T1000 (cell line): ENCODE measurements at places on chromosomes 5 and 9.
A peak's percentile ranks its signal among the peaks of the same experiment; 100 is the strongest.

DNA sequence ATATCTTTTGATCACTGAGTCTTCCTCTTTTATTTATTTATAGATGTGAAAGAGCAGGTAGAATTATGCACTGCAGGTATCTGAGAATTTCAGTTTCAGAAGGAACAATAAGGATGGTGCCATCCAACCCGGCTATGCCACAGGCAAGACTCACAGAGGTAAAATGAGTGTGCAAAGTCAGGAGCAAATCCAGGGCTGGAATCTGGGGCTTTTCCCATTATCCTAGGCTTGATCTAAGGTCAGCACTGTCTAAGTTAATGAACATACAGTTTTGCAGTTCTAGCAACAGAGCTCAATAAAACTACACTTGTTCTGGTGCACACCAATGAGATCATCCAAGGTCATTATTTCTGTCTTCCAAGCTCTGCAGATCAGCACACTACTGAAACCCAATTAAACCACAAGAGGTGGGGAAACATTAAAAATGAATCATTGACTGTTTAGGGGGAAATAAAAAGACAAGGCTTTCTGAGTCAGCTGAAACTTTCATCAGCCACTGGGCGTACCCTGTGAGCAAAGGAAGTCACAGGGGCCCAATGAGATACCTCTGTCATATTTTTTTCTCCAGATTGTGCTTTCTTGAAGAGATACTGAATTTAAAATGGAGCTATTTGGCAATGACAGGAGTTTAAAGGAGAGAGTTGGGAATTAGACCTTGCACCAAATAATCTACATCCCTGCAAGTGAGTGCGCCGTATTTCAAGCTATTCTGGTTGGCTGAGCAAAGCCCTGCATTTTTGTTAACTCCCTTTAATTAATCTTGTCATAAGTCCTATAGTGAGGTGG is 662.2 kb upstream of the ZNF608 start:
- peak; percentile 40 for DNase-seq

DNA sequence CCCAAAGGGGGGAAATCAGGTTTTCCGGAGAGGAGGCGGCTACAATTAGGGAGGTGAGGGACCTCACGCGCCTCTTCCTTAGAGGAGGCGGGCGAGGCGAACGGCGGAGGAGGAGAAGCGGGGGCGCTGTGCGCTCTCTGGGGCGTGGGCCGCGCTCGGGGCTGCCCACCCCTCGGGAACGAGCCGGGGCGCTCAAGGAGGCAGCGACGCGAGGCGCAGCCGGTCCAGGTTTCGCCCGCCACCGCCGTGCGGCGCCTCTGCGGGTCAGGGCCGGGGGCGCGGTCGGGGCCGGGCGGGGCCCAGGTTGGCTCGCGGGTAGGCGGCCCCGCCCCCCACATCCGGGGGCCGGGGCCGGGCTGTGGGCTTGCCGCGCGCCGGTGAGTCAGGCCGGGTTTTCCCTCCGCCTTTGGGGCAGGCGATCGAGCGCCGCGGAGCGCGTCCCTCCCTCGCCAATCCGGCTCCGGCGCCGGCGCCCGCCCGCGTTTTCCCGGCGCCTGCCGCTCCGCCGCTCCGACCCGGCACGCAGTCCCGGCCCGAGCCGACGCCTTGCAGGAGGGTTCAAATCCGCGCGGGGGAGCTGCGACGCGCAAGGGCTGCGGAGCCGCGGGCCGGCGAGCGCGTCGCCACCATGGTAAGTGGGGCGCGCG is at the start of gene N4BP3:
N4BP3 (plus strand) TSS at position 392 of the 647 bp plus-strand sequence. CDS start 6,052 bp downstream, outside the sequence.
- peak; percentile 10 for DNase-seq

- no peak for DNase-seq
These were observed 29.9 kb downstream of the CLINT1 start for GRCh38 chr5:157828944-157829639.

GRCh38 chr9:97954550-97954989 is 16.6 kb upstream of the HEMGN start:
- DNase-seq: no peak

DNA sequence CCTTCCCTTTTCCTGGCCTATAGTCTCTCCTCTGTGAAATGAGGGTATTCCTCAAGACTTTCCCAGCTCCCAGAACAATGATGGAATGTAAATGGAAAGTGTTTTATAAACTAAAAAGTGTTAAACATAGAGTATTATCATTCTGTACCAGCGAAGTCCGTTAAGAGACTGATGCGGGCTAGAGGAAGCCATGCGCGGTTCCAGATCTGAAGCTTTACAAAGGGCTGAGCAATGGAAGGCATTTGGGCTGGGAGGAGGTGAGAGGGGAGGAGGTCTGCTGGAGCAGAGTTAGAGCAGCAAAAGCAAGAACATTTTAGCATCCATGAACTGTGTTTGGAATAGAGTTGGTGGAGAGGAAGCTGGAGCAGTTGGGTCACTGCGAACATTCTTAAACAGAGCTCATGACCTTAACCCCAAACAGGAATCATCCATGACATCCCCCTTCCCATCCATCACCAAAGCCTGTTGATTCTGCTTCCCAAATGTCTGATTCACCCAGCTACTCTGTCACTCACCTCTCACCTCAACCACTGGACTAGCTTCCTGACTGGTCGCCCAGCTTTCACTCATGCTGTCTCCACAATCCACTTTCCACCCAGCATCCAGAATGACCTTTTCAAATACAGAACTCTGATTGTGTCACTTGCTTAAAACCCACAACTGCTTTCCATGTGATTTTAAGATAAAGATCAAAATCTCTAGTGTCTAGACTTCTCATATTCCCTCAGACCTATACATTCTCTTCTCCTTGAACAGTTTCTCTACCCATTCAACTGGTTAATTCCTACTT is 37.1 kb downstream of the CDK5RAP2 start:
- no peak for DNase-seq

- DNase-seq: no peak
These were observed 5.2 kb upstream of the ANKS6 start for GRCh38 chr9:98801561-98801960.

GRCh38 chr9:5265939-5266338 is 34.7 kb downstream of the INSL4 start:
- DNase-seq: no peak

GRCh38 chr5:98794414-98795080 is 21.1 kb downstream of the RGMB start:
- no peak for DNase-seq

DNA sequence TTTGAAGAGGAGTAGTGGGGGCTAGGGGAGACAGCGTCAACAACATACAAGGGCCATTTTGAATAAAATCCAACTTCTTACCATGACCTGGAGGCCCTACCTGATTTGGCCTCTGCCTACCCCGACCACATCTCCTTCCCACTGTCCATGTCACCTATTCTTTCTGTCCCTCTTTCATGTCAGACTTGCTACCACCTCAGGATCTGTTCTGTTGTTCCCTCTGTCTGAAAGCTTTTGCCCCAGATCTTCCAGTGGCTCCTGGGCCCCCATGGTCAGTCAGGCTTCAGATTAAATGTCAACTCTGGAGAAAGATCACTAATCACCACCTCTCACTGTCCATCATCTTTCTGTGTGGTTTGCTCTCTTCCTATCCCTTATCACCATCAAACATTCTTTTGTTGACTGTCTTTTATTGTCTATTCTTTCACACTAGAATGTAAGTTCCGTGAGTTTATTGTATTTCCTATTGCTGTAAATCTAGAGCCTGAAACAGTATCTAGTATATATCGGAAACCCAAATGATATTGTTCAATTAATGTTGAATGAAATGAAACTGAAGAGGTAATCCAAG is 31.2 kb upstream of the APC start:
- DNase-seq: no peak

GRCh38 chr9:93597871-93598646 is 21.7 kb downstream of the PHF2 start:
- no peak for DNase-seq

- no peak for DNase-seq
These were observed 223.7 kb upstream of the NFIL3 start for GRCh38 chr9:91647371-91647770.

- DNase-seq: no peak
These were observed 50.9 kb downstream of the UBE2R2 start for GRCh38 chr9:33867747-33868439.

- DNase-seq: peak; percentile 72
These were observed 362.7 kb downstream of the OSTF1 start for GRCh38 chr9:75451045-75451444.

DNA sequence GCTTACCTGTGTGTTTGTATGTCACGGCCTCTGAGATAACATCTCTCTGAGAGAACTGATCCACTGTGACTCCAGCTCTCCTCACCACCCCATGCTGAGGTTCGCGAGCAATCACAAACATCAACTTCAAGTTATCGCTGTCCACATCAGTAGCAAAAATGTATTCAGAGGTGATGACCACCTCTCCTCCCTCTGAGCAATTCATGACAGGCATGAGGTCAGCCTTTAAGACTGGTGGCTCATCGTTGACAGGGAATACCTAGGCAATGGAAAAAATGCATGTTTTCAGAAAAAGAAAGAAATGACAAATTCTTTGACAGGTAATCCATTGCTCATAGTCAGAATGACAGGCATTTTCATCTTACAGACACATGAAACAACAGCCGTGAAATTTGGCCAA is 90.3 kb upstream of the CER1 start:
- no peak for DNase-seq

GRCh38 chr5:132754947-132755346 is 7.7 kb downstream of the CCNI2 start:
- no peak for DNase-seq

- no peak for DNase-seq
These were observed 792.7 kb downstream of the MAT2B start for GRCh38 chr5:164298165-164298564.

- no peak for DNase-seq
These were observed 36.2 kb downstream of the NACC2 start for GRCh38 chr9:136058801-136059302.

GRCh38 chr5:36919238-36919637 is 42.7 kb downstream of the NIPBL start:
- no peak for DNase-seq

GRCh38 chr5:91983869-91984268 is 600.8 kb upstream of the ARRDC3 start:
- no peak for DNase-seq

DNA sequence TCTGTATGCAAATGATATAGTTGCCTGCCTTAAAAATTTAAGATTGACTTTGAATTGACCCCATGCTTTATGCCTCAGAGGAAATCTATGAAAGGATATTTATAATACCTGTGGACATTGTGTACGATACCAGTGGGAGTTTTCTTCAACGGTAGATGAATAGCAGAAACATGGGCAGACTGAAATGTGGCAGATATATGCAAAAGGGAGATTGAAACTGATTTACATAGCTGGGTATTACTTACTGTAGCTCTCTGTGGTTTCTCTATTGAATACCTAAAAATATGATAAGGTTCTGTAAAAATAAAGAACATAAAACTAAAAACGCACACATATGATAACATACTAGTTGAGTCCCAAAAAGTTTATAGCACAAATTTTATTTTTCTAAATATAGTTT is 345.2 kb upstream of the PCSK5 start:
- DNase-seq: no peak

DNA sequence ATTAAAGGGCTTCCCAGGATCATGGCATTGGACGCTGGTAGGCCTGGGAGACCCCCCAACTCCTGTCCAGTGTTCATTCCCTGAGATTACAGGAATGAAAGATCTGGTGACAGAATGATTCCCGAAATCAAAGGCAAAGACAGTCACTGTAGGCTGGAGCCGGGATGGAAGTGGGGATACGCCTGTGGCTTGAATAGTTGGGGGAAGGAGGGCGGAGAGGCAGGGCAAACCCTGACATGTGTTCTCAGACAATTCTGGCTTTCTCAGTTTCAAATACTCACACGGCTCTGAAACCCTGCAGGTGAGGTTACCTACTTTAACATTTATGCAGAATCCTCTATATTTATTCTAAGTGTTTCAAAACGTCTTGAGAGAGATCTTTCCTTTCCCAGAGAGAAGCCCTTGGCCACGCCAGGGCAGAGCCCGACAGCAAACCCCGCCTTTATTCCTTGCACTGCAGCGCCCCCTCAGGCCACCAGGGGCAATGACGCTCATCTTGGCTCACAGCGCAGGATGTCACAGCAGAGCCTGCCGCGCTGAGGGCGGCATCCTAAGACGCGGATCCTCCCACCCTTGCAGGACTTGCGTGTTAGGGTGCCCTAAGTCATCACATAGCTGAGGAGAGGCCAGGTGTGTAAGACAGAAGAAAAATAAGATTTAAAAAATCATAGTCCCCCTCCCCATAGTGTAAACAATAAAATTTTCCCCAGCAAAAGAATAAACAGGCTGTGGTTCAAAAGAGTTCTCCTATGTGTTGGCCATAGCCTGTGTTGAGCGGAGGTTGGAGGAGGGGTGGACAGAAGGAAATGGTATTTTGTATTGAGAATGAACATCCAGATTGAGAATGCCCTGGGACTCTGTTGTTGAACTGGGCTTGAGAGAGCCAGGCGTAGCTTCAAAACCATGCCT is 284.5 kb downstream of the NTRK2 start:
- no peak for DNase-seq

DNA sequence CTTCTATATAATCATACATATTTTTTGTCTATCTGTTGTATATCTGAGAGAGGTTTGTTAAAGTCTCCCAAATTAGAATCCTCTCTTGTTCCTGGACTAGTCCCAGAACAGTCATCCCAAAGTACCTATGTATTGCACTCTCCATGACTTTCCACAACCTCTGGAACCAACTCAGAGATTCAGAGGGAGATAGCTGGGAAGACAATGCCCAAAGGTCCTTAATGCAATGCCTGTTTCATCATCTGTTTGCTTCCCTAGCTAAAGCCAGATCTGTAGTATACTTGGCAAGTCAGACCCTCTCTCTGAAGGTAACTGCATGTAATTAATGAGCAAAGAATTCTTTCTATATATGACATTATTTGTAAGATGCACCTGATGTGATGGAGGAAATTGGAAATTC is 89.4 kb downstream of the ZNF474 start:
- DNase-seq: no peak

GRCh38 chr5:168714046-168714445 is 134.9 kb upstream of the PANK3 start:
- DNase-seq: no peak

- DNase-seq: no peak
These were observed 21.6 kb downstream of the PAEP start for GRCh38 chr9:135582966-135583687.

DNA sequence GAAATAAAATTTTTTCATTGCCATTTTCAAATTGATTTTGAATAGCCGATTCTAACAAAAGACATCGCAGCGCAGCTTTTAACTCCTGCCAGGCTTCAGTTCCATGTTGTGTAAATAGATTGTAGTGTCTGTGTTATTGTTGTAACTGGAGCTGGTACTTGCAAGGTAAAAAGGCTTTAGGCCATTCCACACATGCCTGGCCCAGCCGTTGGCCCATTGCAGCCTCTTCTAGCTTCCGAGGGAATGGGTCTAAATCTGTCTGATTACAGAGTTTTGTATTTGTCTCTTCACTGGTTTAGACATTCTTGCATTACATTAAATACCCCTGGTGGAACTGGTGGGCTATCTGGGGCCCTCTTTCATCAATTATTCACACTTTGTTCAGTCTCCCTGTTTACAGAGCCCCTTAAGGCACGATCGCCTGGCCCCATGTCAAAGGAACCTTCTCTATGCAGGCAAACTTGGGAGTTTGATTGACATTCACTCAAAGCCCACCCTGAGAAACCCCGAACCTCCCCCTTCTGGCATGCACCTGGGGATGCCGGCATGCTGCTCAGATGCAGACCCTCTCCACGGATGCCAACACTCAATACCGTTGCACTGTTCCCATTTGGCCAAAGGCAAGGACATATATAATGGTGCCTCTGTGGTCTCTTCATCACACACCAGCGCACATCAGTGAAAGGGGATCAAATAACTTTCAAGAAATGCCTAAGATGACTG is 281.7 kb upstream of the IRX2 start:
- no peak for DNase-seq
